Bronchial epithelial cell (primary cell): ENCODE measurements at places on chromosomes 5 and 9.

- DNase-seq, result no peak
These were observed 24.9 kb downstream of the CNOT6 start for GRCh38 chr5:180519098-180519497.

- DNase-seq, result no peak
These were observed 827.6 kb upstream of the ACO1 start for GRCh38 chr9:31556667-31557463.

DNA sequence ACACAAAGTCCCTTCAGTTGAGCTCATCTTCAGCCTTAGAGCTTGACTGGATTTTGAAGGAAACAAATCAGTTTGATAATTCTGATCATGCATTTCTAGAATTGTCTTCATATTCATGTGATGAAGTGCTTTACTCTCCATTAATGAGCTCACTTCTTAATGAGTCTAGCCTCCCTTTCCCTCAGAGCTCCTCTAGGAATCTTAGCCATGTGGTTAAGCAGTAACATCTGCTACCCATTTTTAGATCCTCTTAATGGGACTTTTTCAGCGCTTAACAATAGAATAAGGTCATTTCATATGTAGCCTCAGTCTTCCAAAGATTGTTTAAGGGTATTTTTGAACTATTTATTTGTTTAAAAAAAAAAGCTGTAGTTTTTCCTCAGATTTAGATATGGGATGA is 36.9 kb upstream of the LURAP1L start:
- DNase-seq, result no peak

GRCh38 chr5:42057254-42057690 is 132.2 kb downstream of the FBXO4 start:
- peak; percentile 56 for DNase-seq

DNA sequence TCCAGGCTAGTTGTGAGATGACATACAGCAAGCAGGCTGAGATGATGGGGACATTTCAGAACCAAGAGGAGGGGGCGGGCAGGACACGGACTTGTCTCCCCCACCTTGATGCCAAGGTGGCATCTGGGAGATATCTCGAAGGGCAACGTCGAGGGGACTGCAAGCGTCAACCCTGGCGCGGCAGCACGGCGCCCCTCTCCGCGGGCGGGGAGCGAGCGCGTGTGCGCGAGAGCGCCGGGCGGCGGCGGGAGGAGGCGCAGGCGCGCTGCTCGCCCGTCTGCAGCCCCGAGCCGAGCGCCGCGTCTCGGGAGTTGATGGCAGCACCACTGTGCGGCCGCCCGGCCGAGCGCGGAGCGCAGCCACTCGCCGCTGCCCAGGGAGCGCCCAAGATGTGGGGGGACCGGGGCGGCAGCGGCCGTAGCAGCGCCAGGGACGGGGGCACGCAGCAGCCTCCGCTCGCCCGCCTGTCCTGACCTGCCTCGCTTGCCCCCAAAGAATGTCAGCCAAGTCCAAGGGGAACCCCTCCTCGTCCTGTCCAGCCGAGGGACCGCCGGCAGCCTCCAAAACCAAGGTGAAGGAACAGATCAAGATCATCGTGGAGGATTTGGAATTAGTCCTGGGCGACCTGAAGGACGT is at the start of gene PRR16:
PRR16 (plus strand) TSS at position 310 of the 636 bp plus-strand sequence.
- peak; percentile 13 for DNase-seq
